Effector memory CD4-positive, alpha-beta T cell (primary cell): ENCODE measurements at places on chromosomes 11 and 22.
A peak's percentile ranks its signal among the peaks of the same experiment; 100 is the strongest.

- H3K4me1 ChIP-seq: no peaks in the 10 kb centered on the region
- no peak for DNase-seq
- no peak overlapping the region for H3K4me3 ChIP-seq
Observed at GRCh38 chr11:34167961-34168360, 62.5 kb downstream of the NAT10 start.

GRCh38 chr22:28105413-28105812, 186.4 kb upstream of the PITPNB start:
- no peak for DNase-seq
- H3K36me3 ChIP-seq: no peaks in the 10 kb centered on the region
- H3K4me1 ChIP-seq: no peaks in the 10 kb centered on the region
- no peak overlapping the region for H3K27ac ChIP-seq

GRCh38 chr22:24952837-24953383, 394 bp downstream of the KIAA1671 start:
- H3K36me3 ChIP-seq: no peaks in the 10 kb centered on the region
- H3K4me1 ChIP-seq: peaks cover 6% of the 10 kb centered on the region
- DNase-seq: no peak
- peaks cover 21% of the 10 kb centered on the region for H3K27me3 ChIP-seq

GRCh38 chr11:104164028-104164520, at the start of gene PDGFD:
TSS of gene PDGFD (minus strand) at chr11:104164147.
- H3K4me1 ChIP-seq: peaks cover 2% of the 10 kb centered on the region
- no peak within 1 kb of the TSS for H3K4me3 ChIP-seq
- H3K27me3 ChIP-seq: no peaks in the 10 kb centered on the region

GRCh38 chr22:46418827-46419226, 83.3 kb downstream of the TRMU start:
- H3K4me1 ChIP-seq: no peaks in the 10 kb centered on the region
- no peak for DNase-seq
- H3K4me3 ChIP-seq: no peak overlapping the region

GRCh38 chr11:45801723-45802315, 3.1 kb upstream of the SLC35C1 start:
- no peak overlapping the region for H3K27ac ChIP-seq
- H3K36me3 ChIP-seq: peaks cover 1% of the 10 kb centered on the region
- no peak for DNase-seq
- H3K4me1 ChIP-seq: peaks cover 18% of the 10 kb centered on the region

- H3K4me1 ChIP-seq: no peaks in the 10 kb centered on the region
- H3K4me3 ChIP-seq: no peak overlapping the region
- DNase-seq: no peak
Observed at GRCh38 chr11:7004482-7004881, 15.7 kb downstream of the ZNF214 start.

DNA sequence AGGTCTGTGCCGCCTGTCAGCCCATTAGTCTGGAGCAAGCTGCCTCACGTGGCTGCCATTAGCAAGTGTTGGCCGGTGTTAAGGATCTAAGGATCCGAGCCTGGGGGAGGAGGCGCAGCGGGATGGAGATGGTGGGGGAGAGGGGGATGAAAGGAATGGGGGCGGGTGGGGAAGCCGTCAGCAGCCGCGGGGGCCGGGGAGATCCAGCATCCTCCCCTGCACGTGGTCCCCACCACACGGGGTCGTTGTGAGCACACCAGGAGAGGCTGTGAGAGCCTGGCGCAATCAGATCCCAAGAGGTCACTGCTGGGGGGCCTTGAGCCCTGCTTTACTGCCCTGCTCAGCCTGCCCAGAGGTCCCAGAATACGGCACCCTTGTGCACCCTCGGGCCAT, 7.3 kb downstream of the CABP7 start:
- no peak overlapping the region for H3K4me3 ChIP-seq
- H3K27ac ChIP-seq: no peak overlapping the region

- no peak overlapping the region for H3K27ac ChIP-seq
- no peaks in the 10 kb centered on the region for H3K27me3 ChIP-seq
- no peaks in the 10 kb centered on the region for H3K4me1 ChIP-seq
- DNase-seq: no peak
Observed at GRCh38 chr22:30204742-30205111, 41.8 kb downstream of the LIF start.

- H3K4me3 ChIP-seq: no peak overlapping the region
- no peaks in the 10 kb centered on the region for H3K27me3 ChIP-seq
- peaks cover 30% of the 10 kb centered on the region for H3K4me1 ChIP-seq
- peaks cover 20% of the 10 kb centered on the region for H3K36me3 ChIP-seq
- DNase-seq: no peak
Observed at GRCh38 chr11:62857541-62857982, 18.2 kb upstream of the WDR74 start.

- H3K27me3 ChIP-seq: no peaks in the 10 kb centered on the region
- H3K36me3 ChIP-seq: no peaks in the 10 kb centered on the region
- peaks cover 38% of the 10 kb centered on the region for H3K4me1 ChIP-seq
- H3K4me3 ChIP-seq: no peak overlapping the region
Observed at GRCh38 chr11:47510209-47510608, 42.7 kb downstream of the CELF1 start.

GRCh38 chr11:131977854-131978253, 607.4 kb downstream of the NTM start:
- no peak for DNase-seq
- no peak overlapping the region for H3K4me3 ChIP-seq
- H3K36me3 ChIP-seq: no peaks in the 10 kb centered on the region
- no peaks in the 10 kb centered on the region for H3K4me1 ChIP-seq

GRCh38 chr11:118304568-118305248, at the start of gene CD3E:
TSS of gene CD3E (plus strand) at chr11:118304730. CDS start at chr11:118304953, 223 bp downstream.
- peaks cover 9% of the 10 kb centered on the region for H3K36me3 ChIP-seq
- H3K4me1 ChIP-seq: peaks cover 33% of the 10 kb centered on the region
- peak; percentile 46 for DNase-seq

DNA sequence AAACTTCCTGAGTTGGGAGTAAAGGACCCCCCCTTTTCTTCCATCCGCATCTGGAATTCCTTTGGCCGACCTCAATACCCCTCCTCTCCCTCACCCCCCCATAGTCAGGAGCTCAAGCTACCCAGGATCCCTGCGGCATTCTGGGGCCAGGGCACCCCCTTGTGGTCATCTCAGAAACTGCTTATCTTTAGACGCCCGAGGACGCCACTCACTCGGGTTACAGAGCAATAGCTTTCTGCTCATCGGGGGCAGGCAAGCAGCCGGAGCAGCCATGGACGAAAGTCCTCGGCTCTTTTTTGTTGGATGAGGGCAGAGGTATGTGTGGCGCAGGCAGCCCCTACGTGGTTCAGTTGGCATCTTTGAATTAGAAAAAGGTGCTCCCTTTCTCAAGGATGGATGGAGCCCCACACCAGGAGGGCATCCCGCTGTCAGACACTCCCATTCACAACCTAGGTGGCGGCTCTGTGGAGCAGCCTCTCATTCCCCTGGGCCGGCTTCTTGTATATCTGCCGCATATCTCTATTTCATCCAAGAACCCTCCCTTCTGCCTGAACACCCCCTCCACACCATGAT, 2.3 kb downstream of the C1QTNF5 start:
- no peak overlapping the region for H3K4me3 ChIP-seq
- H3K36me3 ChIP-seq: no peaks in the 10 kb centered on the region
- H3K27me3 ChIP-seq: peaks cover 34% of the 10 kb centered on the region
- H3K27ac ChIP-seq: no peak overlapping the region
- DNase-seq: no peak
- peaks cover 24% of the 10 kb centered on the region for H3K4me1 ChIP-seq

- no peak overlapping the region for H3K4me3 ChIP-seq
- no peak for DNase-seq
- no peaks in the 10 kb centered on the region for H3K36me3 ChIP-seq
Observed at GRCh38 chr11:32421992-32422391, 13.3 kb downstream of the WT1 start.

DNA sequence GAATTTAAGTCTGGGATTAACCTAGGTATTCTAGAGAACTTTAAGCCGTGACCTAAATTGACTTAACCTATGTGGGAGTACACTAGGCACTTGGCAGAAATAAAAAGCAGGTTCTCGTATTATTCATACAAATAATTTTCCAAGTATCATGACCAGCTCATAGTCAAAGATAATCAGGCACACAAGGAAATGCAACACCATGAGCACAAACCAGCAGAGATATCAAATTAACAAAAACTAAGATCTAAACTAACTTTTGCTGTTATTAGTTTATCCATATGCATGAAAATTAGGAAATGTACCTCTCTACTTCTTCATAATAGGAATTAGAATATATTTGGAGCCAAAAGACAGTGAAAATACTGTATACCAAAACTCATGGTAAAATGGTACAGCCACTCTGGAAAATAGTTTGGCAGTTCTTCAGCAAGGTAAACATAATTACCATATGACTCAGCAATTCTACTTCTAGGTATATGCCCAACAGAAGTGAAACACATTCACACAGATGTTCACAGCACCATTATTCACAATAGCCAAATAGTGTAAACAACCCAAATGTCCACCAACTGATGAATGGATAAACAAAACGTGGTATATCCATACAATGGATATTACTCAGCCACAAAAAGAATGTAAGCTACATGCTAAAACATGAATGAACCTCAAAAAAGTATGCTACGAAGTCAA, 154.1 kb downstream of the ENTHD1 start:
- H3K27ac ChIP-seq: no peak overlapping the region
- H3K4me3 ChIP-seq: no peak overlapping the region
- H3K4me1 ChIP-seq: no peaks in the 10 kb centered on the region
- no peak for DNase-seq

DNA sequence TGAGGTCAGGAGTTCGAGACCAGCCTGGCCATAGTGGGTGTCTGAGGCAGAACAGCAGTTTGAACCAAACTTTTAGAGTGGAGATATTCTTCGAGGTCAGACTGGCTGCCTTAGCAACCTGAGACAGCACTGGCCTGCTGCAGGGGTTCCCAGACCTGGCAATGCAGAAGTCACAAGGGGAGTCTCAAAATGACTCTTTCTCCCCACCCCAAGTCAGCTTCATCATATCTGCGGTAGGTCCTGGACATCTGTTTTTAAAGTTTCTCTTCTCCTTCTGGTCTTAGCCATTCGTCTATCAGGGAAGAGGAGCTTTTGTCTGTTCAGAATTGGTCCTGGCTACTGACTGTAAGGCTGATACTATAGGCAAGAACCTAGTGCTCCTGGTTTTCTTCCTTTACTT, 14.5 kb upstream of the CLMP start:
- H3K27ac ChIP-seq: no peak overlapping the region
- H3K4me1 ChIP-seq: no peaks in the 10 kb centered on the region
- no peak for DNase-seq
- no peaks in the 10 kb centered on the region for H3K27me3 ChIP-seq
- H3K4me3 ChIP-seq: no peak overlapping the region

DNA sequence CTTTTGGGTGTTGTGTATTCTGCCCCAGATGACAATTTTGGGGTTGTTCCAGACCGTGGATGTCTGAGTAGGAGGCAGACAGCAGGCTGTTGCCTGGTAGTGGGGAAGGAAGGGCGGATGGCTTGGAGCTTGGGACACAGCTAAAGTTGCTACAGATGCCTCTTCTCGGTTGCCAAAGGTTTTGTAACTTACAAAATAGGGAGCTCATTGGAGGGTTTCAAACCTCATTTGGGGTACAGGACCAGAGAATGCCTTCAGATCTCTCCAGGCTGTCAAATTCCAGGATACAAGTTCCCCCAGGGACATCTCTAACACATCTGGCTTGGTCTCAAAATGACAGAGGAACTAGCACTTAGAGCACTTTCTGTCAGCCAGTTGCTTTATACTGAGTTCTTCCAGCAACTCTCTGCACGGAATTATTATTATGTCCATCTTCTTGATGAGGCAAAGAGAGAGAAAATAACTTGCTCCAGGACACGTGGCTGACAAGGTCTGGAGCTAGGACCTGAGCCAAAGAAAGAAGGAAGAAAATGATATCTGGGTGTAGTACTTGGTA, 56.0 kb downstream of the SLC1A2 start:
- DNase-seq: no peak
- H3K27ac ChIP-seq: no peak overlapping the region
- no peaks in the 10 kb centered on the region for H3K36me3 ChIP-seq
- H3K4me1 ChIP-seq: no peaks in the 10 kb centered on the region
- no peak overlapping the region for H3K4me3 ChIP-seq

- DNase-seq: peak; percentile 78
- H3K27ac ChIP-seq: peak overlapping the region; percentile 99
- peaks cover 6% of the 10 kb centered on the region for H3K36me3 ChIP-seq
- peak overlapping the region; percentile 80 for H3K4me3 ChIP-seq
- H3K4me1 ChIP-seq: peaks cover 52% of the 10 kb centered on the region
Observed at GRCh38 chr11:65425105-65425970, 2.7 kb downstream of the NEAT1 start.

DNA sequence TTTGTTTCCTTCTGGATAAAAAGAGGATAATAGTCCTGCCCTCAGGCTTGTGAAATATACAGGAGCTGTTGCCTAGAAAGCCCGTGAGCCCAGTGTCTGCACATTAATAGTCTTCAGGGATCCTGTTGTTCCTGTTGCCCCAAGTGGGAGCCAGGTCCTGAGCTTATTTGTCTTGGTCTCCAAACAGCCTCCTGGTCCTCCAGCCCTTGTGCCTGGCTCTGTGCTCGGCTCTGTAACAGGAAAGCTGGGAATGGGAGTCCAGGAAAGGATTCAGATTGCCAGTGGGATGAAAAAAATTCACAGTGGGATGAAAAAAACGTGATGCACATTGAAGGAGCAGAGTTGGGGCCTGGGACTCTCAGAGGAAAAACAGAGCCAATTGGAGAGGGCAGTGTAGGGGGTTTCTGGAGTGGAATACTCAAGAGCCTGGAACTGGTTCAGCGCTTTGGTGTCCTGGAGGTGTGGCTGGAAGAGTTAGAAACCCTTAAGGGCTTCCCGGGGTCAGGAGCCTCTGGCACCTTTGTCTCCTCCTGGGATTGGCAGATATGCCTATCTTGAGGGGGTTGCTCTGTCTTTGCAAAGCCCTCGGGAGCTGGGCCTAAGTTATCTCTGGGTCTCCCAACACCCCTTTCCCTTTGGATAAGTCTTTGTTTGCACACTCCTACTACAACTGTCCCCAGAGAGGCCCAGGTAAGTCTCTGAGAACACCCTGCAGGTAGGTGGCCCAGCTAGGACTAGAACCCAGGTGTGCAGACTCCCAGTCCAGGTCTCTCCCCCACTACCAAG, 2.3 kb upstream of the INPPL1 start:
- no peaks in the 10 kb centered on the region for H3K36me3 ChIP-seq
- no peaks in the 10 kb centered on the region for H3K27me3 ChIP-seq
- no peak for DNase-seq
- H3K4me1 ChIP-seq: peaks cover 20% of the 10 kb centered on the region
- H3K4me3 ChIP-seq: peak overlapping the region; percentile 96

DNA sequence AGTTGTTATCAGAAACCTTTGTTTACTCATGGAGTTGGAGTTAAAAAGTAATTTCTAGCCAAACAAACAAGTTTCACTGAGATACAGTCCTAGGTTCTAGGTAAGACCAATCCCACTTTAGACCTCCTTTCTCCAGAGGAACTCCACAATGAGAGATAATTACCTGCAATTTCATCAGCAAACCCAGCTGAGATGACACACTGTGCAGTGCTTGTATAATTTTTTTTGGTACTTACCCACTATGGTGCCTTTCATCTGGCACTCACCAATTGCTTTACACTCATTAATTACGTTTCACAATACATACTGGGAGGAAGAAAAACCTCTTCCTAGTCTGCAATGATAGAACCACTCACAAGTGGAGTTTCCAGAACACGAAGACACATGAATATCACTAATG, 1.8 kb upstream of the MUC15 start:
- H3K4me3 ChIP-seq: no peak overlapping the region
- H3K27me3 ChIP-seq: no peaks in the 10 kb centered on the region
- no peaks in the 10 kb centered on the region for H3K4me1 ChIP-seq
- no peak overlapping the region for H3K27ac ChIP-seq
- no peak for DNase-seq

GRCh38 chr22:44107340-44107739, 73.4 kb upstream of the PARVG start:
- H3K27me3 ChIP-seq: no peaks in the 10 kb centered on the region
- H3K4me1 ChIP-seq: no peaks in the 10 kb centered on the region
- H3K4me3 ChIP-seq: no peak overlapping the region
- DNase-seq: no peak
- H3K27ac ChIP-seq: no peak overlapping the region

GRCh38 chr22:48464246-48464645, 1363.4 kb downstream of the BRD1 start:
- H3K27me3 ChIP-seq: no peaks in the 10 kb centered on the region
- no peak overlapping the region for H3K4me3 ChIP-seq
- DNase-seq: no peak
- no peaks in the 10 kb centered on the region for H3K4me1 ChIP-seq
